ENCODE measurements at places on chromosomes 1 and 21.

DNA sequence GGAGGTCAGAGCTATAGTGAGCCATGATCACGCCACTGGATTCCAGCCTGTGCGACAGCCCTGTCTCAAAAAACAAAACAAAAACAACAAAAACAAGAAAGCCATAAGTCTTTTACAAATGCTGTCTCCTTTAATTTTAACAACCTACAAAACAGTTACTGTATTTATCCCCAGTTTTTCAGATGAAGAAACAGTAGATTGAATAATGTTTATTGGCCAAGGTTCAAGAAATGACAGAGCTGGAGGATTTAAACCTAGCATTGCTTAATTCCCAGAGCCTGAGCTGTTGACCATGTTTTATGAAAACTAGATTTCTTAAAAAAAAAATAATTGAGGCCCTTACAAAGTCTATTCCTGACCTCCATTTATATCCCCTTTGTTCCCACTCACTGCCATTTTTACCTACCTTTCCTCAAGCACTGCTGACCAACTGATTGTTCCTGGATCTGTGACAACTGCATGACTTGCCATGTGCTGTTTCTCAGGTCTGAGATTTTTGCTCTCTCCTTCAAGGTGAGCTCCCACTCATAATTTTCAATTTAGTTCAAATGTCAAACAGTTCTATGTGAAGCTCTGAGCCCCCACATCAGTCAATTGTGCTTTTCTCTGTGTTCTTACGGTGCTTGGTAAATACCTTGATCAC, 140.8 kb downstream of the CHRM3 start:
- no peak for DNase-seq

- DNase-seq, result peak; percentile 57
Observed at GRCh38 chr1:5509664-5510452, 482.4 kb downstream of the NPHP4 start.

GRCh38 chr1:74471470-74471869, 40.9 kb downstream of the LRRC53 start:
- no peak for DNase-seq

- DNase-seq, result no peak
Observed at GRCh38 chr21:45470773-45471524, 66.0 kb downstream of the COL18A1 start.

DNA sequence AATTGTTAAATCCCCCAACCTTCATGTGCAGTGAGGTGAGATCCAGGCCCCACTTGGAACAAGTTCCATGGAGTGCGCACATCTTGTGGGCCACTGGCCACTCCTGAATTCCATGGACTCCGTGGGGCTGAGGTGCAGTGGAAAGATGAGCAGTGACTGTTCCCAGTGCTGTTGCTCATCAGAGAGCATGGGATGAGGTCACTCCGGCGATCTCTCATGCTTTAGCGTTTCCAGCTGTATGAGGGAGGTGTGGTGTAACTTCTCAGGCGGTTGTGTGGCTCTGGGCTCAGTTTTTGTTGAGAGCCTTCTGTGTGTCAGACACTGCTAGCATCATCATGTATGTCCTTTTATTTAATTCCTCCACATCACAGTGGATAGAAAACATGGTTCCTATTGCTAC, 96.2 kb downstream of the GALNT2 start:
- no peak for DNase-seq

DNA sequence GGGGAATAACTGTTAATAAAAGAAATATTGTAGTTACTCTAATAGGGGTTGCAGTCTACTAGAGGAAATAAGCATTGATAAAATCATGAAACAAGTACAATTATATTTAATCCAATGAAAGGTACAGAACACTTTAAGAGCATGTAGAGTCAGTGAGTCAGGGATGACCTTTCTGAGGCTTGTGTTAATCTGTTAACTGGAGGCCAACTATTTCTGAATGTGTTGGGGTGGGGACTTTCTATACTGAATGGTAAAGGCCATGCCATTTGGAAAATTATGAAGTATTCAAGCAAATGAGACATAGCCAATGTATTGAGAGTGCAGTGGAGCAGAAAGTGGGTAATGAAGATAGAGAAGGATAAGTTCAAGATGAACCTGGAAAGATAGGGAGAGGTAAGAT, 646.2 kb downstream of the ADGRL2 start:
- DNase-seq, result no peak

GRCh38 chr21:39610703-39611102, 2.0 kb upstream of the B3GALT5 start:
- DNase-seq, result no peak

GRCh38 chr1:85553416-85554335, 26.9 kb upstream of the CCN1 start:
- DNase-seq, result no peak

- no peak for DNase-seq
Observed at GRCh38 chr1:41447995-41448770, 36.3 kb downstream of the EDN2 start.

DNA sequence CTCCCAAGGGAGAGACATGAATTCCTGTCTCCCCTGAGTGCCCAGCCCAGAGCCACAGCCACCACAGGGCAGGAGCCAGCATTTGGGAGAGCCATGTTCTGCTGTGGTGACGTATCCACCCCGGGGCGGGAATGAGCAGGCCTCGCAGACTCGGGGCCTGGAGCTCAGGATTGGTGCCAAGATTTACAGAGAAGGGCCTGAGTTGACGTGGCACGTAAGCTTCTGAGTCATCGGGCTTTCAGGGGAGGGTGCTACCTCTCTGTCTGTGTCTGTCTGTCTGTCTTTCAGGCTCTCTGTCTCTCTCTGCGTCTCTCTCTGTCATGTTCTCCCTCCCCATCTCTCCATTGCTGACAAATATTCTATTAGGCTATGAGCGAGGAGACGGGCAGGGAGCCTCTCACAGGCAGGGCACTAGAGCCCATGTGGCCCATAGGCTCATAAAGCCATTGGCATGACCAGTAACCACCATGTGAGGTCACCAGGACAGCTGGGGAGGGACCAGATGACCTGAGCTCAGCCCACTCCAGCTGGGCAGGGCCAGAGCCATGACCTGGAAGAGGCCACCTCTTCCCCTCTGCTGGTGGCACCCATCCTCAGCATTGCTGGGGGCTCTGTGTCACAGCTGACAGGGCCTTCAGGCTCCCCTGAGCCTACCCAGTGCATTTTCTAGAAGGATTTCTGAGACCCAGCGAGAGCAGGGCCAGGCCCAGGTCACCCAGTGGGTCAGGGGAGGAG, 300.0 kb upstream of the VAMP3 start:
- DNase-seq, result no peak

DNA sequence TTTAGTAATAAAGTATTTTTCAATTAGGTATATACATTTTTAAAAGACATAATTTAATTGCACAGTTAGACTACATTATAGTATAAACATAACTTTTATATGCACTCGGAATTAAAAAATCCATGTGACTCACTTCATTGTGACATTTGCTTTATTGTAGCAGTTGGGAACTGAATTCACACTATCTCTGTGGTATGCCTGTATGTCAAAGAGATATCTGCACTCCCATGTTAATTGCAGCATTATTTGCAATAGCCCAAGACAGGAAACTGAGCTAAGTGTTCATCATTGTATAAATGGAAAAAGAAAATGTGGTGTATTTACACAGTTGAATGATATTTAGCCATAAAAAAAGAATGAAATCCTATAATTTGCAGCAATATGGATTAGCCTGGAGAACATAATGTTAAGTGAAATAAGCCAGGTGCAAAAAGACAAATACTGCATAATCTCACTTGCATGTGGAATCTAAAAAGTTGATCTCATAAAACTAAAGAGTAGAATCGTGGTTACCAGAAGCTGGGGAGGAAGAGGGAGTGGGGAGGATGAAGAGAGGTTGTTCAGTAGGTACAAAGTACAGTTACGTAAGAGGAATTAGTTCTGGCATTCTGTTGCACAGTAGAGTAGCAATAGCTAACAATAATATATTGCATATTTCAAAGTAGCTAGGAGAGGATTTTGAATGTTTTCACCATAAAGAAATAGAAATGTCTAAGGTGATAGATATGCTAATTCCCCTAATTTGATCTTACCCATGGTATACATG, 64.8 kb downstream of the DPT start:
- no peak for DNase-seq

DNA sequence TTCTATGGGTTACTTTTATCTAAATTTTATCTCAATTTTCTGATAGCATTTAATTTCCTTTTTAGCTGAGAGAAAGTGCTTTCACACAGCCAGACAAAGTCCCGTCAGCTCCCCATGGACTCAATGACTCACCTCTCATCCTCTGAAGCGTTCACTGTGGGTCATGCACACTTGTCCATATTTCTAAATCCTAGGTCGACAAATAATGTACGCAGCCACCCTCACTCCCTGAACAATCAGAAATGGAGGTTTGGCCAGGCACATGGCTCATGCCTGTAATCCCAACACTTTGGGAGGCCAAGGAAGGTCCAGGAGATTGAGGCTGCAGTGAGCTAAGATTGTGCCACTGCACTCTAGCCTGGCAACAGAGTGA, 42.4 kb upstream of the COA6 start:
- DNase-seq, result no peak

- no peak for DNase-seq
Observed at GRCh38 chr1:240658312-240658960, 46.5 kb upstream of the GREM2 start.

DNA sequence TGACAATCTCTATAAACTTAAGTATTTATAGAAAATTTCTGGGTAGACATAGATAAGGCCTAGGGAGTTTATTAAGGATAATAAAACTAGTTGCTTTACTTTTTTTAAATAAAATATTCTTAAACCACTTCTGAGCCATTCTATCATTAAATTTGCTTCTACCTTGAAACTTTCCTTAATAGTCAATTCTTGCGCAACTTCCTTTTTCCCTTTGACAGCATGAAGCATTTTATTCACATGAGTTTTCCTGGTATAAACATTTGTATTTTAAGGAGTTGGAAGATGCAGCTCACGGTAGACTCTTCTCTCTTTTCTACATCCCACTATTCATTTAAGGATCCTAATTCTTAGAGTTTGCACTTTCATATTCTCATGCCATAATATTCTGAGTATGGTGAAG, 75.8 kb upstream of the DPH5 start:
- DNase-seq, result no peak

GRCh38 chr1:201059871-201060555, 36.5 kb upstream of the KIF21B start:
- DNase-seq, result no peak

All from erythroblast (primary cell).